ENCODE measurements at places on chromosomes 3 and 15.

DNA sequence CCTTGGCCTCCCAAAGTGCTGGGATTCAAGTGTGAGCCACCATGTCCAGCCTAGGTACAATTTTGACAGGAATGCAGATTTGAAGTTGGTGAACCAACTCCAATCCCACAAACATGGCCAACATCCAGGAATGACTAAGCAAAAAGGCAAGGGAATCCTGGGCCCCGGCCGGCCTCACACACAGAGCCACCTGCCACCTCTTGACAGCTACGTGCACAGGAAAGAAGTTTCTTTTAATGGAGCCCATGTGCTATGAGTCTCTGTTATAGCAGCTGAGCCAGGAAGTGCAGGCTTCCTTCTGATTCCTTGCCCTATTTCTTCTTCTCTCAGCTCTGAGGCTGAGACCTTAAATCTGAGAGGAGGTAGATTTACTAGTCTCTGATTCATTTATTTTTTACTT is 8.8 kb downstream of the TMEM40 start:
- no peak for DNase-seq

DNA sequence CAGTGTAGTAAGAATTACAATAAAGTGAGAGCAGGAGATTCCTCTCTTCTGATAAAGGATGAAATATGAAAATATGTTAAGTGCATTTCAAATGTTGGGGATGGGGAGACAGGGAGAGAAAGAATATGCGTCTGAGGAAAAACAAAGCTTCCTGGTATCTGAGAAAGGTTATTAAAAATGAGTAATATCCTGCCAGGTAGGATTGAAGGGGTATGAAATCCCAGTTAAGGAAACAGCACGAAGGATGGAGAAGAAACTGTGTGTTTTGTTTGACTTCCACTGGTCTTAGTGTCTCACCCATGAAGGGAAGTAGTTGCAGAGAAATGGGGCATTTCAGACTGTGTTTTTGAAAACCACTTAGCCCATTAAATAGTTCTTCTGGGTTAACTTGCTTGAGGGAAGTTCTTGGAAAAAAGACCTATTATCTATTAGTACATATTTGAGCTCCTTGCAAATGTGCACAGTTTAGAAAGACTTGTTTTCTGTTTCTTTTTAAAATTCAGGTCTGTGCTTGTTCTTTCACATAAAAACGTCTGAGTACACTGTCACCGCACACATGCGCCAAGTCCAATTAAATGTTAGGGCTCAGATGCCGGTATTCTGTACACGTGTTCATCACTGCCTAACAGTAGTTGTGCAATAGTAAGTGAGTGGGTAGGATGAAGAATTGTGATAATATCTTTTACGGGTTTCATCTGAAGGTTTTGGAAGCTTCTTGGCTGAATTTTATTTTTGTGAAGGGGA is 196.1 kb upstream of the P2RY1 start:
- no peak for DNase-seq

DNA sequence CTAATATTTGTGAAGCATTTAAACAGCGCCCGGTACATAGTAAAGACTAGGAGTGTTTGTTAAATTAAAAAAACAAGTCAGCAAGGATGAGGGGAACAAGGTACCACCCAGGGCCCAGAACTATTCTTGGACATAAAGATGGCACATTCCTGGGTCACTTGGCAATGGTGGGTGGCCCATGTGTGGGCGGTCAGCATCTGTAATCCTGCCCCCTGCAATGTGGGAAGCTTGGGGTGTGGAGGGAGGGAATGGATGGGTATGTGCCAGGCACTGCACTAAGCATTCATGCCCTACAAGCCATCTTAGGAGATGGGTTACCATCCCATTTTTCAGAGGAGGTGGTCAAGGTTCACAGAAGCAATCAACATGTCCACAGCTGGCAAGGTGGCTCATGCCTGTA is 7.3 kb upstream of the C15orf39 start:
- no peak for DNase-seq

DNA sequence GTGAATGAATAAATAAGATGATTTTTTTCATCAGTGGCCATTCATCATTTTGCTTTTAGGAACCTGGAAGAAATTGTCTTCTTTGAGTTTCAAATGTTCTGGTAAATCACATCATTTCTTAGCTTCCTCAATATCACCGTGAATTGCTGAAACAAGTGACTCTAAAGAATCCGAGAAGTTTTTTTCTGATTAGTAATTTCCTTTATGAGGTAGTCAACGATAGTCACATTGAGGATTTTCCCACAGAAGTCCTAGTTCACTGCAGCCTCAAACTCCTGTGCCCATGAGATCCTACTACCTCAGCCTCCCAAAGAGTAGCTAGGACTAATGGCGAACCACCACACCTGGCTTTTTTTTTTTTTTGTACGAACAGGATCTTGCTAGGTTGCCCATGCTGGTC is 3.6 kb upstream of the TMPRSS7 start:
- DNase-seq, result no peak

GRCh38 chr3:172218350-172219323 is 179.3 kb downstream of the FNDC3B start:
- DNase-seq, result no peak

DNA sequence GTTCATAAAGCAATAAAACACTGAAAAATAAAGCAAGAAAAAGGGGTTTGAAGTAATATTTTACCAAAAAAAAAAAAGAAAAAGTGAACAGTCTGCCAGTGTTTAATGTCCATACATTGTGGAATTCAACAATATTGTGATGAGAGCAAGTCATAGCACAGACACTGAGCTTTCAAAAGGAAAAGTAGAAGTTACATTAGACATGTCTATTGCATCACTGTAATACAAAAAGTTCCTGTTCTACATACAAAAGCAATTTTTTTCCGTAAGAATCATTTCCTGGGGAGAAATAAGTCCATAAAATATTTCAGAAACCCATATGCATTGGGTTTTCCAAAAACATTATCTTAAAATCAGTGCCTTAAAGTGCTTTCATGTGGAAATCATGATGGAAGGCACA is 11.8 kb upstream of the HDC start:
- DNase-seq, result no peak

DNA sequence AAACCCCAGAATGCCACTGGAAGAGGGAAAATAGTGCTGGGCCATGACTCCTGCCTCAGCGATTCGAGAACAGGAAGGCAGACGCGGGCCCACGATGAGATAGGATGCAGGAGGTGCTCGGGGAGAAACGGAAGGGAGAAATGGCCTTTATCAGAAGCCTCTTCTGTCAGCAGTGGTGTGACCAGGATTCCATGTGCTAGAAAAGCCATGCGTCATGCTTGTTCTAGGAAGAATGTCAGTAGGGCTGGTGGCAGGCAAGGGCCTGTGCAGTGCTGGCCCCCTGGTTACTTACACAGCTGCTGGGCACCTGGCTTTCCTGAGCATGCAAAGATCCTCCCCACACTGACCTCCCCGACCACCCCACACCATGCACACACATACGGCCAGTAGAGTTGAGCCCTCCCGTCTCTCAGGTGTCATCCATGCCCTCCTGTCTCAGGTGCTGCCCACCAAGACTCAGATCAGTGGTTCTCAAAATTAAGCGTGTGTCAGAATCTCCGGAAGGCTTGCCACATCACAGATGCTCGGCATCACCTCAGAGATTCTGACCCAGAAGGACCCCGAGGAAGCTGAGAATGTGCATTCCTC is 106.7 kb downstream of the ADAMTS17 start:
- DNase-seq, result no peak

GRCh38 chr15:54273928-54274327 is 295.7 kb downstream of the UNC13C start:
- no peak for DNase-seq

DNA sequence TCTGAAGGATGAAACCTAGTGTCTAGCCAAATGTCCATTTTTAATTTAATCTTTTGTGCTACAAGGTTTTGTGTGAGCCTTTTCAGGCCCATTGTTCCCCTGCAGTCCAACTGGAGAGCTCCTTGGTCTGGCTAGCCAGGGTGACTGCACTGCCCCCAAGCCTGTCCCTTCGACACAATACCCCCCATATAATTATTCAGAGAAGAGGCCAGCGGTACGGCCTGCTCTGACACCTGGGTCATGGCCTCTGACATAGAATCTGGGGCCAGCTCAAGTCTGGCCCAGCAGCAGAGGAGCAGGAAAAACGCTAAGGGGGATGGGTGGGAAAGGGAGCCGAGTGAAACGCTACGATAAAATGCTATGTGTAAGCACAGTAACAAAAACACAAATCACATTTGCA is 64.2 kb upstream of the PYGO1 start:
- DNase-seq, result no peak

- no peak for DNase-seq
These were observed 31.5 kb upstream of the FBLN2 start for GRCh38 chr3:13517253-13517977.

GRCh38 chr3:6089780-6090179 is 771.1 kb upstream of the GRM7 start:
- DNase-seq, result no peak

DNA sequence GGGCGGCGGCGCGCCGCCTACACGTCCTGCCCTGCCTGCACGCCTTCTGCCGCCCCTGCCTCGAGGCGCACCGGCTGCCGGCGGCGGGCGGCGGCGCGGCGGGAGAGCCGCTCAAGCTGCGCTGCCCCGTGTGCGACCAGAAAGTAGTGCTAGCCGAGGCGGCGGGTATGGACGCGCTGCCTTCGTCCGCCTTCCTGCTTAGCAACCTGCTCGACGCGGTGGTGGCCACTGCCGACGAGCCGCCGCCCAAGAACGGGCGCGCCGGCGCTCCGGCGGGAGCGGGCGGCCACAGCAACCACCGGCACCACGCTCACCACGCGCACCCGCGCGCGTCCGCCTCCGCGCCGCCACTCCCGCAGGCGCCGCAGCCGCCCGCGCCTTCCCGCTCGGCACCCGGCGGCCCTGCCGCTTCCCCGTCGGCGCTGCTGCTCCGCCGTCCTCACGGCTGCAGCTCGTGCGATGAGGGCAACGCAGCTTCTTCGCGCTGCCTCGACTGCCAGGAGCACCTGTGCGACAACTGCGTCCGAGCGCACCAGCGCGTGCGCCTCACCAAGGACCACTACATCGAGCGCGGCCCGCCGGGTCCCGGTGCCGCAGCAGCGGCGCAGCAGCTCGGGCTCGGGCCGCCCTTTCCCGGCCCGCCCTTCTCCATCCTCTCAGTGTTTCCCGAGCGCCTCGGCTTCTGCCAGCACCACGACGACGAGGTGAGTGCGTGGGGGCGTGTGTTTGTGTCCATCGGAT is 602 bp downstream of the TRIM71 start:
- DNase-seq, result no peak

- DNase-seq, result no peak
These were observed 153.2 kb downstream of the EEFSEC start for GRCh38 chr3:128306481-128306880.

- no peak for DNase-seq
These were observed 2.6 kb upstream of the DPPA4 start for GRCh38 chr3:109339714-109340648.

- DNase-seq, result no peak
These were observed 49.2 kb downstream of the LSM3 start for GRCh38 chr3:14227856-14228255.

DNA sequence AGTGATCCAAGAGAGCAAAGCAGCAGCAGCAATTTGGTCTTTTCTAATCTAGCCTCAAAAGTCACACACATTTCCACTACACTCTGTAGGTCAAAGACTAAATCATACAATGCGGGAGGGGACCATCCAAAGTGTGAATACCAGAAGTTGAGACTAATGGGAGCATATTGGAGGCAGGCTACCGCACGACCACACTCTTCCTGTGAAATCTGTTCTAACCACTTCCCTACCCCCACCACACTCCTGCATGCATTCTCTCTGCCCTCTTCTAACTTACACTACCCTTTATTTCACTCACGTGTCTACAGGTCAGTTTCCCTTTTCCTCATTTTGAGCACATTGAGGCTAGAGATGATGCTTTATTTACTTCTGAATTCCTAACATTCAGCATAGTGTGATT is 23.7 kb upstream of the PRTG start:
- no peak for DNase-seq

DNA sequence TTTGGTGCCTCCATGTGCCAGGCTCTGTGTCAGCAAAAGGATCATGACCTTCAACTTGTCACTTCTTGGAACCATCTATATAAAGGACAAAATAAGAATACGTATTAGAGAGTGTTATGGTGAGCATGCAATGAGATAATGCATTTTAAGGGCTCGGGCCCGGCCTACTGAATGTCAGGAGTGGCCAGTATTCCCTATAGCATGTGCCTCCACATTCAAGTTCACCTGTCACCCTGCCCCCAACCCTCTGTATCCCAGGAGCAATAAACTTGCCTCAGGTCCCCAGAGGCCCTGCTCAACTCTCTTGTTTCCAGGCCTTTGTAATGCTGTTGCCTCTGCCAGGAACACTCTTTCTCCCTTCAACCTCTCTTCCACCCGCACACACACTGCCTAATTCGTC is 90.2 kb upstream of the SLC6A11 start:
- DNase-seq, result no peak

DNA sequence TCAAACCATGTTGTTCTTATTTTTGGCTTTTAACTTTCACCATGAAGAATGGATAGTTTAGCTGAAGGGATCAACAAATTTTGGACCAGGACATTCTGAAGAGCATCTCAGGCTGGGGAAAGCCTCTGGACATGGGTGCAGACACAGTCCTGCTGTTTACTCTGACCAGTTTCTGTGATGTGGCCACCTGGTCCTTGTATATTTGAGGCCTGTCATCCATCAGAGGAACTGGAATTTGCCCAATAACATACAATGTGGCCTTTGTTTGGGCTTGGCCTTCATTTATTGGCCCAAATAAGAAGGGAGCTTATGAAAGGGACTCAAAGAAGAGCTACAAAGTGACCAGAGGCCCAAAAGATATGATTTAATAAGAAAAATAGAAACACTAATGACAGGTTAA is 127.9 kb downstream of the MYRIP start:
- no peak for DNase-seq

DNA sequence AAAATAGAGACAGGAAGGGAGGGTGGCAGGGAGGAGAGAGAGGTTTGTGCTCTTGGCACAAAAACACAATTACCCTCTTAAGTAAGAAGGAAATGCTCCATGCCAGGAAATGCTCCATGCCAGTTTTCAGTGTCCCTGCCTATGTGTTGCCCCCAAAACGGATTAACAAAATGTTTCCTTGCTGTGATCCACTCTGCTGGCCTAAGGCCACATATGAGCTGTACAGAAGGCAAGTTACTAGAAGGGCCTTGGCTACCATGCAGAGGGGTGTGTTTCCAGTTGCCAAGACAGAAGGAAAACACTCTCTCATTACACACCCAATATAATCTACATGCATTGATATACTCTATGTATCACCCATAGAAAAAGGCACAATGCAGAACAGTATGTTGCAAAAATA is 98.2 kb upstream of the PTPRG start:
- DNase-seq, result peak; percentile 12

- no peak for DNase-seq
These were observed 175.2 kb downstream of the MEGF11 start for GRCh38 chr15:66078196-66078928.
